T-helper 17 cell (primary cell): ENCODE measurements at places on chromosomes 2 and 18. TPM values are rescaled to one million over a fixed set of nuclear protein-coding genes. Genes with fewer than 3 reads are reported as not detected.

- H3K27ac ChIP-seq, result no peak overlapping the region
- peaks cover 2% of the 10 kb centered on the region for H3K36me3 ChIP-seq
- H3K4me1 ChIP-seq, result no peaks in the 10 kb centered on the region
- DNase-seq, result no peak
Measured at GRCh38 chr18:70337139-70337972, 48.5 kb downstream of the SOCS6 start.

DNA sequence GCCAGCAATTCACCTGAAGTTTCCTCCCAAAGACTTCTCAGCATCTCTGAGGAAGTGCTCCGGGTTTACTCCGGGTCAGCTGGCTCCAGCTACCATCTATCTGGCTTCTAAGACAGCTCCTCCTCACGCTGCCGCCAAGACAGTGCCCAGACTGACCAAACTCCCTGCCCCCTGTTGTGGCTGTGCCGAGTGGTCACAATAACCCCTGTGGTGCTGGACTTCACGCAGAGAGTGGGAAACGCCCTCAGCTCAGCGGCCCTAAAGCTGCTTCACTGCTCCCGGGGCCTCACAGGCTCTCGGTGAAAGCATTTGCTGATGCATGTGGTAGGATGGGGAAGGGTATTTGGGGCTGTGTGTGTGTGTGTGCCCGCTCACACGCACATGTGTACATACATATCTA is 154.8 kb upstream of the ZNF236 start:
- DNase-seq, result no peak
- peaks cover 2% of the 10 kb centered on the region for H3K36me3 ChIP-seq
- no peak overlapping the region for H3K27ac ChIP-seq
- H3K4me3 ChIP-seq, result no peak overlapping the region
- no peaks in the 10 kb centered on the region for H3K4me1 ChIP-seq

POTEE gene
- 0.34 TPM for total RNA-seq

GRCh38 chr2:66237803-66238379 is 197.0 kb upstream of the MEIS1 start:
- no peaks in the 10 kb centered on the region for H3K27me3 ChIP-seq
- H3K27ac ChIP-seq, result no peak overlapping the region
- DNase-seq, result no peak
- H3K4me1 ChIP-seq, result no peaks in the 10 kb centered on the region
- no peak overlapping the region for H3K4me3 ChIP-seq
- H3K36me3 ChIP-seq, result no peaks in the 10 kb centered on the region

KLF11 gene
- total RNA-seq, result 38.0 TPM

- no peak overlapping the region for H3K27ac ChIP-seq
- no peaks in the 10 kb centered on the region for H3K27me3 ChIP-seq
- DNase-seq, result no peak
- no peaks in the 10 kb centered on the region for H3K36me3 ChIP-seq
Measured at GRCh38 chr2:150286730-150287362, 200.6 kb downstream of the RND3 start.

- H3K36me3 ChIP-seq, result peaks cover 13% of the 10 kb centered on the region
- H3K27ac ChIP-seq, result peak overlapping the region; percentile 90
- H3K4me3 ChIP-seq, result peak overlapping the region; percentile 19
- DNase-seq, result no peak
- peaks cover 51% of the 10 kb centered on the region for H3K4me1 ChIP-seq
Measured at GRCh38 chr18:32036506-32037180, 18.0 kb downstream of the RNF125 start.
